ENCODE measurements at places on chromosomes 11 and 22.

DNA sequence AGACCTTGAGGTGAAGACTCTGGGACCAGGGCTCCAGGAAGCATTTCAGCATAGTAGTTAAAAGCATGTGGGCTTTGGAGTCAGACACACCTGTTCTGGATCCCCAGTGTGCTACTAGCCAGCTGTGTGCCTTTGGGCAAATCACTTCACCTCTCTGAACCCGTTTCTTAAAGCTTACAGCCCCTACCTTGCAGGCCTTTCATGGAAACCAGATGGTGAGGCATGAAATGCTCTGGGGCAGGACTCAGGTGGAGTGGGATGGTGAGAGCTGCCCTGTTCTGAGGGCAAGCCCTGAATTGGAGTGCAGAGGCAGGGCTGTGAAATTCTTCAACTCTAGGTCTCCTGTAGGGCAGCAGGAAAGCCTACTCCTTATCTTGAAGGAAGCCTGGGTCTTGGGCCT is 10.5 kb downstream of the UCP2 start:
- no peak for DNase-seq

DNA sequence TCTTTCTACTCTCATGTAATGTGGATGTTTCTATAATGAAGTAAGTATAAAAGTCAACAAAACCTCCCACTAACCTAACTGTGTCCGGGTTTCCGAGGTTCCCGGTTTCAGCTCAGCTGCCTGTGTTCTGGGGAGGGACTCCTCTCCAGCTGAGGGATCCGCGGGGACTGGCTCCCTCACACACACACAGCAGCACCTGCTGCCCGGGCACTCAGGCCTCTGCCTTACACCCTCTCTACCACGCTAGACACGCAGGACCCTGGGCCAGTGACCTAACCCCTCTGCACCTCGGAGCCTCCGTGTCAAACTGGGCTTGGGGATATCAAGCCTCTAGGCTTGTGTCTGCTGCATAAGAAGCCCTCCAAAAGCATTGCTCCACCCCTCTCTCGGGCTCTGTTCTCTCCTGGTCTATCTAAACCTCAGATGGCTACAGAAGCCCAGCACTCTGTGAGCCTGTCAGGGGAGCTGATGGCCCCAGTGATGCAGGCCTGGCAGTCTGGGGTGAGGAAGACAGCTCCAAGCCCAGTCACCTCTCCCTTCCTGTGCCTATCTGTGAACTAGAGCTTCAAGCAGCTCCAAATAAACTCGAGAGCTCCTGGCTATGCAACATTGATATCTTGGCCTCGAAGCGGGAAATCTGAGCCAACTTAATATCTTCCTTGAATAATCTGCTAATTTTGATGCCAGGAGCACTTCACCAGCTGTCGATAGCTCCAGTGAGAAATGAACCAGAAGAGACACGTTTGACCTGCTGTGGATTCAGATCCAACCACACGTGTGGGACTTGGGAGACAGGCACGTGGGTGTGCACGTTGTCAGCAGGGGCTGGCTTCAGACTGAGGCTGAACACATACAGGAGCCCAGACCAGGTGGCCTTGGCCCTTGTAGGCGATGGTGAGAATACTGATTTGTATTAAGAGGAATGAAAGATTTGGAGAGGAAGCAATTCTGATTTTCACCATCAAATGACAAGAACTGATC is 232.7 kb upstream of the B3GAT1 start:
- no peak for DNase-seq

GRCh38 chr22:35749808-35750207 is 32.1 kb downstream of the APOL5 start:
- no peak for DNase-seq

GRCh38 chr11:133840479-133840941 is 4.8 kb downstream of the SPATA19 start:
- DNase-seq, result no peak

All from activated naive CD8-positive, alpha-beta T cell treated with anti-CD3 and anti-CD28 coated beads, Interleukin-2, amount 50 U/mL, for 24 hours (primary cell).